ENCODE measurements at places on chromosomes 7 and 10. TPM values are rescaled to one million over a fixed set of nuclear protein-coding genes. Genes with fewer than 3 reads are reported as not detected.

DNA sequence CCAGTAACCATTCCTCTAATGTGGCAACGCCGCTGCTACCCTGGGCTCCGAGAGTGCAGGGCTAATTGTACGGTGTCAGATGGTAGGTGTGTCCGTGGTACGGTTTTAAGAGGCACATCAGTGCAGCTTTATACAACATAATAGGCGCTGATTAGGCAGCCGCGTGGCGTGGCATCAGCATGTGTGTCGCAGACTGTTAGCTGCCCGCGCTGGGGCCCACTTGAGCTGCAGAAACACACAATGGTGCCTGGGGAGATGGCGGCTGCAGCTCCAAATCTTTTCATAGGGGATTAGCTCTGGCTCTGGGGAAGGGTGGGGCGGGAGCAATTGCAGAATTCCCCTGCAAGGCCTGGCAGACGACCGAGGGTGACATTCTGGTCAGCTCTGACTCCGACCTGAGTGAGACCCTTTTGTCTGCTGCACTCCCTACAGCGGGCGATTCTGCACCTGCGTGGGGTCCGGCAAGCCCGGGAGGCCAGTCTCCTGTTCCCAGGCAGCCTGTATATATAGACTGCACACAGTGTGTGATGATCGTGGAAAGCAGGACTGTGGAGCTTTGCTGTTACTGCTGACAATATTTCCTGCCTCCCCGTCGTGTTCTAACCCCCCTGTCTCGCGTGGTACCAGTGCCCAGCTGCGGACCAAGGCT lies 722.7 kb upstream of the CELF2 start:
- DNase-seq, result no peak

The PDK4 gene
- total RNA-seq, result 0.72 TPM

- DNase-seq, result no peak
Measured at GRCh38 chr10:110843031-110843430, 28.7 kb upstream of the PDCD4 start.

The NXPH1 gene
- not detected for total RNA-seq

The SH2B2 gene
- total RNA-seq, result 4.9 TPM

GRCh38 chr10:45437587-45438465 lies 63.8 kb downstream of the ALOX5 start:
- no peak for DNase-seq

The LIPF gene
- not detected for total RNA-seq

The KIAA1217 gene
- 12.5 TPM for total RNA-seq

DNA sequence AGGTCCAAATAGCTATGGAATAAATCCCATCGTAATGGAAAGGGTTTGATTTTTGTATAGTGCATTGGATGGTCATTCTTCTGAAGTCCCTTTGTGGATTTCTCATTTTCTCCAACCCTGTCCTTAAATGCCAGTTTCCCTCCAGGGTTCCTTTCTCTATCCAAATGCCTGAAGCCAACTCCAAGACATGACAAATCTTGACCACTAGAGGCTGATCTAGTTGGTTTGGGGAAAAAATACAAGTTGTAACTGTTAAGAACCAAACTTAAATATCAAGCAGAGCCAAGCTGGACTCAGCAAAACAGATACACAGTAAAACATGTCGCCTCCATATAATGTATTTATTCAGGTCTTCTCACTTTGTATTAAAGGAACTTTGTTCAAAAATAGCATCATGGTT lies 28.7 kb downstream of the FRMD4A start:
- peak; percentile 33 for DNase-seq

The ANKMY2 gene
- total RNA-seq, result 30.2 TPM

DNA sequence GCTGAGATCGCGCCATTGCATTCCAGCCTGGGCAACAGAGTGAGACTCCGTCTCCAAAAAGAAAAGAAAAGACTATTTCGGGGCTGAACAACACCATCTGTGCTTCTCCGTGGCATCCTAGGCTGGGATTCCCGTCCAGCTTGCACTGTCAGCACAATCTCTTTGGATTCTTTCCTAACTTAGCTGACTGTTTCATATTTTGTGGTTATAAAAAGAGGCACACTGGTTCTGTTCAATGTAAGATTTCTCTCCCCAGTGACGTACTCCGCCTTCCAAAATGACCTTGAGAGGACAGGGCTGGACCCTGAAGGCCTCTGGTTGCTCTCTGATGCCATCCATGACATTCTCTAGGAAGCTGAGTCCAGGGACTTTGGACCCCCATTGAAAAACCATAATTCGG lies 8.8 kb downstream of the ZNHIT1 start:
- peak; percentile 13 for DNase-seq

- DNase-seq, result no peak
Measured at GRCh38 chr10:70337201-70337651, 45.2 kb downstream of the LRRC20 start.

- no peak for DNase-seq
Measured at GRCh38 chr7:81710751-81711150, 59.1 kb downstream of the HGF start.

The DRGX gene
- total RNA-seq, result not detected

The ZC3HAV1 gene
- total RNA-seq, result 20.0 TPM

DNA sequence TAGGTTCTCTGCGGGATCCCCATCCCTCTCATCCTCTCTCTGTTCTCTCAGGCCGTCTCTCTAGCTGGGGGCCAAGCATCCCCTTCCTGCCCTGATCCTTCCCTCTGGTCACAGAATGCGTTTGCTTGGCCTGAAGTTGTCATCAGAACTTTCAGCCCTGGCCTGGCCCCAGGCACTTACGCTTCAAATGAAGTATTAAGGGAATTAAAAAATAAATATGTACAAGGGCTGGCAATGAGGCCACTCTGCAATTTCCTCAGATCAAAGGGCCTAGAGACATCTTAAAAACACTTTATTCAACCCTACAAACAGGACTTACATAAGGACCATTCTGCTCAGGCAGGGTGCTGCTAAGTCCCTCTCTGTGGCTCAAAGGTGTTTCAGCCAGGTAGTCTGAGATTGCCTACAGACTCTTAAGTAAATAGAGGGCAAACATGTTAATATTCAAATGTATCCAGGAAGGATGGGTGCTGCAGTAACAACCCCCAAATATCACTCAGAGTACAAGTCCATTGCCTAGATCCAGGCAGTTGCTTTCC lies 16.0 kb downstream of the SFTPD start:
- DNase-seq, result no peak

DNA sequence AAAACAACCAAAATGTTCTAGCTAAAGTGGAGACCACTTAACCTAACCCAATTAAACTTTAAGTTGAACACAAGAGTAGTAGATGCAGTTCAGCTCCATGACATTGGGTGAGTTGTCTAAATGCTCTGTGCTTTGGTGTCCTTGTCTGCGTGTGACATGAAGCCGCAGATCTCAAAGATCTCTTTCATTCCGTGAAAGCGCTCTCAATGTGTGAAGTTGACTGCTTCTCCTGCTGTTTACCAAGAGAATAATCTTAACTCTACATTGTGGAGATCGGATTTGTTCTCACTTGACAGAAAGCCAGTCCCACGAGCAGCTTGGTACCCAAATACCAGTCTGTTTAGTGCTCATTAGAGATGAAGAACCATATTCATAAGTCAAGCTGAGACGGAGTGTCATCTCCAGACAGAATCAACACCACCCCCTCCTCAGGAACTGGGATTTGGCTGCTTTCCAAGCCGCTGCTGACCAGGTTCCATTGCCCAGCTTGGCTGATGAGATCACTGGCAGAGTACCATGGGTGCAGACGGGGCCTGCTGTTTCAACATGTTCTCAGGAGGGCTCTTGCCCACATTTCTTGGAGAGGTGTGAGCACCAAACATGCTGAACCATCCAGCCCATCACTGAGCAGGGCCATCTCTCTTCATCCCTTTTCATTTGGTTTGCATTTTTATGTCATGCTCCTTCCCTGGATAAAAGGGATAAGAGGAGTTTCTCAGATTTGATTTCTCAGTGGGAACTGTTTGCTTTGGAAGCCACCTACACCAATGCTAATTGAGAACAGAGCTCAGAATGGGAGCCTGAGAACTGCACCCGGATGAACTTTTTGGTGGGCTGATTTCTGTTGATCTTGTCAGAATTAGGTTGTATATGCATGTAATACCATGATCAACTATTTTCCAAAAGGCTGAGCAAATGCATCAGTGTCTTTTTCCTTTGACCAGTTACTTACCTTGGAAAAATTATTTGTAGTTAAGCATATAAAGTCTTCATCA lies 95.8 kb upstream of the AGBL3 start:
- peak; percentile 60 for DNase-seq

DNA sequence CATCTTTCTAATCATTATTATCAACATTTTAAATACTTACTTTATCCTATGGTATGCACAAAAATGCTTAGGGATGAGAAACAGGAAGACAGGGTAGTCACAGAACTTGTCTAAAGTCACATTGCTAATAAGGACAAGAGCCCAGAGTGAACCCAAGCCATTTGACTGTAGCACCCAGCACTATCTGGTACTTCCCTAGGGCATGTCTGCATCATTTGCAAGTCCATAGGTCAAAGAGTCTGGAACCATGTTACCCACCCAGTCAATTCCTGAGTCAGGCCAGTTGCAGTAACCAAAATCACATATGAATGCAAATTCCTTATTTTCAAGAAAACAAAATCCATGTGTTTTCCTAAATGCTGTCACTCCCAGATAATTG lies 19.1 kb downstream of the ASAH2 start:
- DNase-seq, result no peak

GRCh38 chr7:20954711-20955619 lies 168.3 kb upstream of the SP8 start:
- no peak for DNase-seq

GRCh38 chr10:20446561-20447193 lies 450.4 kb downstream of the NEBL start:
- DNase-seq, result no peak

DNA sequence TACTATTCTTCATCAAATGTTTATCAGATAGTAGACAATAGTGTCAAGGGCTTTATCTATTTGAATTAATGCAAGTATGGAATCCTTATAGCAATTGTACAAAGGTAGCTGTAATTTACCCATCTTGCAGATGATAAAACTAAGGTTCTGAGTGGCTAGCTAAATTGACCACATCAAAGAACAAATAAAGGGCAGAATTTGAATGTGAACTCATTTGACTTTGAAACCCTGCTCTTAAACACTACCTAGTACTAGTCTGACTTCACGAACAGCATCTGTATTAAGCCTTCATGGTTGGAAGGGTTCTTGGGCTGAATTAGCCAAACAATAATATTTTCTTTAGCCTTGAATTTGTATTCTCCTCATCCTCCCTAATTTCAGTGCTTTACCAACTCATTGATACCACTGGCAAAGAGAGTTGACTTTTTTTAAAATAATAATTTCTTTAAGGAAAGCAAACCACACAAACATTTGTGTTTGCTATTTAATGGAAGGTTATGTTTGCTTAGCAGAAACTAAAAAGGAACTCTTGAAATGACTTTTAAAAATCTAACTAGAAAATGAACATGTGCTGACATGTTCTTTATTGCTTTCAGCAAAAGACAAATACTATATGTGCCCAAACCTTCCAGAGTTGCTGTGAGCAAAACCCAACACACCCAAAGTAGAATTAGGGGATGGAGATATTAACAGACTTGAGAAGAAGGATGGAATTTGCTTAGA lies 322.6 kb downstream of the RNLS start:
- DNase-seq, result no peak

The SUGCT gene
- total RNA-seq, result 1.9 TPM

The MYH16 gene
- not detected for total RNA-seq

The RADIL gene
- 0.25 TPM for total RNA-seq

The TMEM140 gene
- 12.1 TPM for total RNA-seq

The POLR2J2 gene
- total RNA-seq, result 11.4 TPM

GRCh38 chr10:126127481-126128029 lies 231.2 kb downstream of the FANK1 start:
- no peak for DNase-seq

The SPDYE3 gene
- total RNA-seq, result not detected

- peak; percentile 15 for DNase-seq
Measured at GRCh38 chr7:44607141-44608068, 978 bp downstream of the OGDH start.

DNA sequence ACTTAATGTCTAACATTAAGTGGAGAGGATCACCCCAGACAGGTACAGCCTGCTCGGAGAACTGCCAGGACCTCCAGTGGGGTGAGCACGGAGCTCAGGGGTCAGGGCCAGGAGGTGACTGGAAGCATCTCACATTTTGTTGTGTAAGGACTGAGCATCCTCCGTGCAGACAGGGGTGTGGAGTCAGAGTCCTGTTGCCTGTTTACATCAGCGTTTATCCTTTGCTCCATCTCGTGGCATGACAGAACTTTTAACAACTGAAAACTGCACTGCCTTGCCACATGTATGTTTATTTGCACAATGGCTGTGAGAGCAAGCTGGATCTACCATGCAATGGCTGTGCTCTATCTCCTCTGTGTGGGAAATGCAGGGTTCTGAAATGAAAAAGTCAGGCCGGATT lies 175.4 kb upstream of the AKR1E2 start:
- DNase-seq, result peak; percentile 52

- DNase-seq, result no peak
Measured at GRCh38 chr10:26969145-26969926, 108.6 kb upstream of the ABI1 start.

- DNase-seq, result no peak
Measured at GRCh38 chr7:25858525-25859411, 293.2 kb upstream of the NFE2L3 start.

DNA sequence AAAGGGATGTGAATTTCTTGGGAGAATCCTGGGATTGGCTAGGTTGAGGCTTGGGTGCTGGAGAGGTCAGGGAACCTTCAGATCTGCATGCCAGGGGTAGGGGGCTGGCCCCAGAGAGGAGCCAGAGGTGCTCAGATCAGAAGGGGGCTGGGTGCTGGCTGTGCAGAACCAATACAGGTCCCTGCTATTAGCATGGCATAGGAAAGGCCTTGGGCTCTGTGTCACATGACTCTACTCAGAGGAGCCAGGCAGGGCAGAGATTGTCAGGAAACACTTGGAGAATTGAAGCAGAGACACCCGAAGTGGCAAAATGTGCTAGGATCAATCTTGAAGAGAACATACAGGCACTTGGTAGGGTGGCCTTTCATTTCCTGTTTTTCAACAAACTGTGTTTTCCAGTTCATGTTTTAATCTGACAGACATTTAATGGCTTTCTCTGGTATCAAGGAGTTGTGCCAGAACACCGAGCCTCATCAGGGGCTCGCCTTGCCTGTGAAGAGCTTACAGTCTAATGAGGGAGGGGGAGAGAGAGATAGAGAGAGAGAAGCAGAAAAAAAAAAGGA lies 498.9 kb downstream of the RPS24 start:
- no peak for DNase-seq

- DNase-seq, result no peak
Measured at GRCh38 chr10:120041807-120042559, 149.5 kb downstream of the SEC23IP start.

DNA sequence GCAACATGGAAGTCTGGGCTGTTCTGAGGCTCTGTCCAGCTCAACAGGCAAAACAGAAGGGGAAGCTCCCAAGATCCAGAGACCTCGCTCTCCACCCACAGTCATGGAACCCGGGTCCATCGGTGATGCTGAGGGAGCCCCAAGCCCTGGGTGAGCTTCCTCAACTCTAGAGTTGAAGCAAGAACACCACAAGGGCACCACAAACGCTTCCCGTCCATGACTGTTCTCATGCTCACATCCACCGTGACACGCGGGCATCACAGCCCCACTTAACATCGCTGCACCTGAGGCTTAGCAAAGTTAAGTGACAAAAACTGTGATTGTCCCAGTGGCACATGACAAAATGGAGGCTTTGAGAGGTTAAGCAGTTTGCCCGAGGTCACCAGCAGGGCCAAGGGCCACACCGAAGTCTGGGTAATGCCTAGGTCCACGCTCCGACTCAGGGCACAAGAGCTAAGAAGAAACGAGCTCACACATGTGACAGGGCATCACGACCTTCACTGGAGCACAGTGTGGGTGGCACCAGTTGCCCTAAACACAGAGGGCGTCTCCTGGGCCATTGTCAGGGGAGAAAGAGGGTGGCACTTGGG lies 110.6 kb downstream of the OAT start:
- no peak for DNase-seq

GRCh38 chr7:69534461-69535041 lies 63.7 kb upstream of the AUTS2 start:
- DNase-seq, result no peak
